ENCODE measurements at places on chromosomes 1 and 21. TPM values are rescaled to one million over a fixed set of nuclear protein-coding genes. Genes with fewer than 3 reads are reported as not detected.

The TTC24 gene
- not detected for total RNA-seq

GRCh38 chr1:165890684-165891083 is 63.3 kb downstream of the UCK2 start:
- no peak for DNase-seq
- peaks cover 35% of the 10 kb centered on the region for H3K36me3 ChIP-seq
- peaks cover 50% of the 10 kb centered on the region for H3K4me1 ChIP-seq
- no peaks in the 10 kb centered on the region for H3K27me3 ChIP-seq

DNA sequence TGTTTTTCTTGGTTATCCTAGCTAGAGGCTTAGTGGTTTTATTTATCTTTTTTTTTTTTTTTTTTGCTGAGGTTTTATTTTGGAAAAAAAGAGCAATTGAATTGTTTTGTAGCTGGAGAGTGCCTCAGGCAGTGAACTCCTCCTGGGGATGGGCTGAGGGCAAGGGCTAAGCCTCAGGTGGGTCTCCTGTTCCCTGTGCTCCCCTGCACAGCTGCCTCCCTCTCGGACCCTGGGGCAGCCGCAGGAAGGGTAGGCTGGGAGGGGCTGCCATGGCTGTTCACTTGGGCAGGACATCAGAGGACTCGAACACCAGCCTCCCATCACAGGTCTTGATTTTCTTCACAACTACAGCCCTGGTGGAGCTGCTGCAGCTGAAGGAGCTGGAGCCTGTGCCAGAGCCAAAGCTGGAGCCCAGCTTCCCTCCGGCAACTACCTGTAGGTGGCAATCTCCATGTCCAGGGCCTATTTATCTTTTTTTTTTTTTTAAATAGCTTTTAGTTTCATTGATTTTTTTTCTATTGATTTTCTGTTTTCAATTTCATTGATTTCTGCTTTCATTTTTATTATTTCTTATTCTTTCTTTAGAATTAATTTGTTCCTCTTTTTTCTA is 28.9 kb downstream of the LEPR start:
- DNase-seq = no peak
- no peaks in the 10 kb centered on the region for H3K4me1 ChIP-seq
- no peak overlapping the region for H3K4me3 ChIP-seq
- H3K27ac ChIP-seq = no peak overlapping the region
- no peaks in the 10 kb centered on the region for H3K27me3 ChIP-seq
- peaks cover 4% of the 10 kb centered on the region for H3K36me3 ChIP-seq

The REN gene
- not detected for total RNA-seq

GRCh38 chr1:53620061-53620855 is 118.7 kb downstream of the GLIS1 start:
- H3K36me3 ChIP-seq = no peaks in the 10 kb centered on the region
- H3K4me1 ChIP-seq = no peaks in the 10 kb centered on the region
- no peak overlapping the region for H3K27ac ChIP-seq
- no peak for DNase-seq
- H3K4me3 ChIP-seq = no peak overlapping the region
- no peaks in the 10 kb centered on the region for H3K27me3 ChIP-seq

GRCh38 chr1:173405281-173405680 is 71.9 kb upstream of the PRDX6 start:
- no peaks in the 10 kb centered on the region for H3K27me3 ChIP-seq
- H3K36me3 ChIP-seq = peaks cover 5% of the 10 kb centered on the region
- H3K4me1 ChIP-seq = peaks cover 25% of the 10 kb centered on the region
- DNase-seq = no peak

The ATP6V1G3 gene
- not detected for total RNA-seq

DNA sequence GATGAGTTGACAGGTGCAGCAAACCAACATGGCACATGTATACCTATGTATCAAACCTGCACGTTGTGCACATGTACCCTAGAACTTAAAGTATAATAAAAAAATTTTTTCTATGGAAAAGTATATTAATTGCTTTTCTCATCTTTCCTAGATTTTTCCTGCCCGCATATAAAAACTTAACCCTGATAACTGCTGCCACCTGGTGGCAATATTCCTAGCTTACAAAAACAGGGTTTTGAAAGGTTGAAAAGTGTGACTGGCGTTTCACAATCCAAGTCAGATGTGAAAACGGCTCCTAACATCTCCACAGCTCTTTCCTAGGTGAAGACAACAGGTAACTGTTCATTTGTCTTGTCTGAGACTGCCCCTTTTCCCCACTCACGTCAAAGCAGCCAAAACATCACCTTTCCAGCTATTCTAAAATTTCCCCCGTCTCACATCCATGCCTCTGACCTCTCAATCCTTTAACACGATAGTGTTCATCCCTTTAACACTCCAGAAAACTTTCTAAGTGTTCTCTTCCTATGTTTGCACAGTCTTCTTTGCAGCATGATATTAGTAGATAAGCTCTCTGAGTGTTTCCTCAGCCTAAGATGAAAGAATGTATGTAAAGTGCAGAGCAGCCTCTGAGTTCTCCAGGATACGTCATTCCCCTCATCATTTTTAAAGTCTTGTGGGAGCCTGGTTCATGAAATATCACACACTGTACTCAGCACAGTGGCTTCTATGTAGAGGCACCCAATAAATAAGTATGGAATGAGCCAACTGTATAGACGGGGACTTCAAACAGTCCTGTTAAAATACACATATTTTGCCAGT is 27.5 kb downstream of the OVGP1 start:
- H3K27ac ChIP-seq = no peak overlapping the region
- peaks cover 61% of the 10 kb centered on the region for H3K27me3 ChIP-seq
- H3K4me1 ChIP-seq = no peaks in the 10 kb centered on the region
- H3K4me3 ChIP-seq = no peak overlapping the region
- H3K36me3 ChIP-seq = no peaks in the 10 kb centered on the region
- DNase-seq = peak; percentile 64

The DYRK1A gene
- total RNA-seq = 58.6 TPM

The HES2 gene
- total RNA-seq = 5.0 TPM

The IL10 gene
- not detected for total RNA-seq

The LZIC gene
- 37.2 TPM for total RNA-seq

The GSTM1 gene
- total RNA-seq = not detected

- H3K4me3 ChIP-seq = no peak overlapping the region
- H3K4me1 ChIP-seq = peaks cover 8% of the 10 kb centered on the region
- H3K36me3 ChIP-seq = no peaks in the 10 kb centered on the region
- H3K27me3 ChIP-seq = no peaks in the 10 kb centered on the region
- H3K27ac ChIP-seq = no peak overlapping the region
These were observed 2.0 kb upstream of the SOX13 start for GRCh38 chr1:204070895-204071294.

DNA sequence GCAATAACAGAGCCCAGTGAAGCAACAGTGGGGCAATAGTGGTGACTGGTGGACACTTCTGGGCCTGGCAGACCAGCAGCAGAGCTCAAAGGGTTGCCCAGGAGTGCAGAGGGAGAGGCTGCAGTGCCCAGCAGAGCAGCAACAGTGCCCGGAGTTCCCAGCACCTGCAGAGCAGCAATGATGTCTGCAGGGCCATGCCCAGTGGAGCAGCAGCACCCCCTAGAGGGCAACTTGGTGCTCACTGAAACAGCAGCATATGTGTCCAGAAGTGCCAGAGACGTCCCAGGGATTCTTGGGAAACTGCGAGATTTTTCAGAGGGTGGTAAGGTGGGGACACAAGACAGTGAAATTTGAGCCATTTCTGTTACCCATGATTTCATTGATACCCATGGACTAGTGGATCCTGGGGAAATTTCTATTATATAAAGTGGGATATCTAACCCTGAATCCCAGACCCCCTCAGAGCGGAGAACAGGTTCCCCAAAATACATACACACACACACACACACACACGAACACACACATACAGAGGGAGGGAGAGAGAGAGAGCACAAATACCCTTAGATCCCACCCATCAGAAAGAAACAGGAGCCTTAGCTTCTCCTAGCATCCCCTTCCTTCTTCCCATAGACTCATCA is 156.9 kb upstream of the GJB5 start:
- H3K4me3 ChIP-seq = no peak overlapping the region
- no peak overlapping the region for H3K27ac ChIP-seq
- peaks cover 31% of the 10 kb centered on the region for H3K27me3 ChIP-seq
- peak; percentile 70 for DNase-seq

The SLC1A7 gene
- not detected for total RNA-seq

DNA sequence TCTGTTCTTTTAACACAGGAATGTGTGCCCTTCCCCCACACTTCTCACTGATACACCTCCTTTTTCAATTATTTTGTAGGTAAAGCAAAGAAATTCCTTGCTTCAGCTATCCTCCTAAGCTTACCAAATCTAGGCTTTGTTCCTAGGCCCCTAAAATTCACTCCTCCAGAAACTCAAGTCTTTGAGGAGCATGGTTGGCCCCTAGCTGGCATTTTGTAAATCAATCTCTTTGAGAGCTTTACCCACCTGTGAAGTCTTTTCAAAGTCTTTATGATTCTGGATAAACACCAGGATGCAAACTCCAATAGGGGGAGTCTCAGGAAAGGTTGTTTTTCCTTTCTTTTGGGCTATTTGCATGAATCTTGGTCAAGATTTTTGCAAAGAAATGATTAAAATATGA is 82.9 kb upstream of the ZNF644 start:
- no peaks in the 10 kb centered on the region for H3K36me3 ChIP-seq
- no peak for DNase-seq
- H3K27me3 ChIP-seq = no peaks in the 10 kb centered on the region
- H3K4me3 ChIP-seq = no peak overlapping the region
- no peak overlapping the region for H3K27ac ChIP-seq

GRCh38 chr1:218284377-218284916 is 646 bp upstream of the RRP15 start:
- no peak for DNase-seq
- H3K27me3 ChIP-seq = peaks cover 12% of the 10 kb centered on the region
- peak overlapping the region; percentile 91 for H3K27ac ChIP-seq
- peaks cover 9% of the 10 kb centered on the region for H3K36me3 ChIP-seq
- H3K4me1 ChIP-seq = peaks cover 18% of the 10 kb centered on the region
- peak overlapping the region; percentile 84 for H3K4me3 ChIP-seq

GRCh38 chr1:94422115-94422820 is 4.1 kb downstream of the ABCD3 start:
- H3K4me1 ChIP-seq = peaks cover 50% of the 10 kb centered on the region
- no peaks in the 10 kb centered on the region for H3K36me3 ChIP-seq
- H3K27me3 ChIP-seq = no peaks in the 10 kb centered on the region

The IARS2 gene
- total RNA-seq = 158 TPM

The MMP23B gene
- 1.4 TPM for total RNA-seq

DNA sequence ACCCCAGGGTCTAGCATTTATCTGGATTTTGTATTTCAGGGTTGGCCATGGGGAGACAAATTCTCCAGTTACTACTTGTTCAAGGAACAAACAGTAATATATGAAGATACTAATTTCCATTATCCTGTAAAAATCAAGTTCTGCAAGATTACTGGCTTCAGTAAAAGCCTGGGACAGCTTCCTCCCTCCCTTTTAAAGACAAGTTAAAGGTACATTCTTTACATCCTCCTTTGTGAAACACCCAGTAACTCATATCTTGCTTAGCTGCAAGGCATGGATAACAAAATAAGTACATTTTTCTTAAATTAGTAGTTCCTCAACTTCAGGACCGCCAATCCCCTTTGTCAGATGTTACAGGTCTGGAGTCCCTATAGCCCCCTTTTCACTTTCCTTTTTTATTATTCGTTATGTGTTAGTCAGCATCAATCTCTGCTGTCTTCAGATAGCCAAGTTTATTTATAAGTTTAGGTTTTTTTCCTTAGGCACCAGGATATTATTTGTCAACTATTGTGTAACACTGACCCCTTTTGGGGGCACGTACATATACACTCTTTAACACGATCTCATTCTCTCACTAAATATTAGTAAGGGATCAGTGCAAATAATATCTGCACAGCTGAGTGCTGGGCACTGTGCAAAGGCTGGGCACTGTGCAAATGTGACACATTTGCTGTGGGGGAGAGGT is 9.8 kb downstream of the ERRFI1 start:
- no peak for DNase-seq
- no peaks in the 10 kb centered on the region for H3K27me3 ChIP-seq
- H3K4me1 ChIP-seq = peaks cover 73% of the 10 kb centered on the region
- peak overlapping the region; percentile 82 for H3K27ac ChIP-seq
- H3K4me3 ChIP-seq = peak overlapping the region; percentile 88

The PLEKHG5 gene
- total RNA-seq = 32.3 TPM

The RNF186 gene
- total RNA-seq = not detected

The PCAT6 gene
- total RNA-seq = 5.4 TPM

DNA sequence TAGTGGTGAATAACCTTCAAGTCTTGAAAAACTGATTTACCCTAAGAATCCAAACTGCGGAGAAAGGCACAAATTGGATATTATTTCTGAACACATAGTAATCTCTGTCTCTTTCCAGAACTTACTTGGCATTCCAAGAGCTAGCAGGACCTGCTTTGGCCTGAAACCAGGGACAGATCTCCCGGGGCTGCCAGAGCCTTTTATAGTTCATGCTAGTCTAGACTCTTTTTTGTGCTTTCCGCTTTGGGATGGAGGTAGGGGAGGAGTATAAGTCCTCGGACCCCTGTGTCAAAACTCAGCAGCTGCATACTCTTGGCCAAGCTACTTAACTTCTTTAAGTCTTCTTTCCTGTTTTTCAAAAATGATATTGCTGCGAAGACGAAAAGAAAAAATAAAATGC is 3.8 kb upstream of the RYR2 start:
- no peak overlapping the region for H3K4me3 ChIP-seq
- no peak for DNase-seq
- H3K36me3 ChIP-seq = no peaks in the 10 kb centered on the region
- peaks cover under 1% of the 10 kb centered on the region for H3K4me1 ChIP-seq

The RBM11 gene
- 3.9 TPM for total RNA-seq

DNA sequence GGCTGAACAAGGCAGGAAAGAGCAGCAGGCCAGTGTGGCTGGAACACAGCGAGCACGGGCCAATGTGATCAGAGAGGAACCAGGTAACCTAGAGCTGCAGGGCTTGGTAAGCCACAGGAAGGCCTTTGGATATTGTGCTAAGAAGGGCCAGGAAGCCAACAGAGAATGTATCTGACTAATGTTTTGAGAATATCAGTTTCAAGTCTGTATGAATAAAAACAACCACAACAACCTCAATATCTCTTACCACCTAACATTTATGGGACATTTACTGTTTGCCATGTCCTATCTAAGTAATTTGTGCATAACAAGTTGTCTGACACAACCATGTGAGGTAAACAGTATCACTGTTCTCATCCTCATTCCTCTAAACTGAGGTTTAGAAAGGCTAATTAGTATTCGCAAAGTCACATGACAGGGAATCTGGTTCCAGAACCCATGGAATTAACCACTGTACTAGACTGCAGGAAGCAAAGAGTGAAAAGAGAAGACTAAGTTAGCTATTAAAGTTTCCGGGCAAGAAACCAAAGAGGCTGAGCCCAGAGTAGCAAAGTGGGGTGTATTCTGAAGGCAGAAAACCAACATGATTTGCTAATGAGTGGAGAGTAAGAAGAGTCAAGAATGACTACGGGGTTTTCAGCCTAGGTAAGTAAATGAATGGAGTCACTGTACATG is 38.9 kb downstream of the SPRTN start:
- peaks cover 6% of the 10 kb centered on the region for H3K36me3 ChIP-seq
- DNase-seq = no peak
- peaks cover 10% of the 10 kb centered on the region for H3K4me1 ChIP-seq
- H3K4me3 ChIP-seq = no peak overlapping the region
- peak overlapping the region; percentile 1 for H3K27ac ChIP-seq

DNA sequence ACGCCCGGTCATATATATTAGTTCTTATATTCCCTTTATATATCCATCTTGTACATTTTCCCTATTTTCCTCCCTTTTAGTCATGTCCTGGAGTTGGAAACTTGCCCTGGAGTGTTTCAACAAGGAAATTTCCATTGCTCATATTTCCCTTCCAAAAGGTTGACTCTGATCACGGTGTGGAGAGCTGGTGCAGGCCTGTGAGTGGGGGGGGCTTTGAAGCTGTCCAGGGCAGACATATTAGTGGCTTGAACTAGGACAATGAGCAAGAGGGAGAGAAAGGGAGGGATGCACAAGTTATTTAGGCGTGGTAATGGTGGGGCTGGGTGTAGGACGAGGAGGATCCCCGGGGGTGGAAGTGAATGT is 30.4 kb upstream of the TMEM61 start:
- H3K4me3 ChIP-seq = no peak overlapping the region
- DNase-seq = peak; percentile 40
- peaks cover 26% of the 10 kb centered on the region for H3K4me1 ChIP-seq

Data from MCF 10A (cell line).